Pancreas (tissue), 10 donors: ENCODE measurements at places on chromosomes 7 and 10. TPM values are rescaled to one million over a fixed set of nuclear protein-coding genes. Genes with fewer than 3 reads are reported as not detected.

SLC13A1 gene
- total RNA-seq = 0.09 TPM

- DNase-seq = no peak
Measured at GRCh38 chr10:113879691-113880090, 25.2 kb downstream of the NHLRC2 start.

DNA sequence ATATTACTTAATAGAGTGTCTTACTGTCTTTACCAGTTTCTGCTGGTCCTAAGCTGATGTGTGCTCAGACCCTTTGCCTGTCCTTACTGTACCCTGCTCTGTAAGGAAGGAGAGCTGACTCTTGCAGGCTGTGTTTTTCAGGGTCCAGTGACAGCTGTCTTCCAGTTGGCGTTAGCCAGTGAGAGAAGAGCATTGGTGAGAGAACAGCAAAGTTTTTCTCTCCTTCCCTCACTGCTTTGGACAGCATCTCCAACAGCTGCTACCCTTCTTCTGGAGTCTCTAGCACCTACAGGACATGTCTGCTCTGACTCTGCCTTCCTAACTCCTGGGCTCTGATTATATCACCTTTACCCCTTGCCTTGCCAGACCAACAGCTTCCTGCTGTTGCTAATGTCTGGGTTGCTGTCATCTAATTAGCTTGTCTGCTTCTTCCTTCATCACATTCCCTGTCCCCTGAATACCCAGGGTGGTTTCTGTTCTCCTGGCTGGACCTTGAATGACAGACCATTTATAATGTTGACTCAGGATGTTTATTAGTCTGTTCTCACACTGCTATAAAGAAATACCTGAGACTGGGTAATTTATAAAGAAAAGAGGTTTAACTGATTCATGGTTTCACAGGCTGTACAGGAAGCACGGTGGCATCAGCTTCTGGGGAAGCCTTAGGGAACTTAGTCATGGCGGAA is 23.5 kb upstream of the PANK1 start:
- no peak for DNase-seq

GRCh38 chr7:13047061-13047460 is 359.6 kb downstream of the ARL4A start:
- DNase-seq = no peak

GRCh38 chr10:6396652-6397051 is 183.4 kb downstream of the PRKCQ start:
- DNase-seq = no peak

EVX1 gene
- not detected for total RNA-seq

KIAA1217 gene
- total RNA-seq = 23.3 TPM

- DNase-seq = no peak
Measured at GRCh38 chr7:101094376-101094775, 9.1 kb downstream of the TRIM56 start.

- DNase-seq = no peak
Measured at GRCh38 chr10:7526017-7526400, 115.2 kb upstream of the SFMBT2 start.

CCL26 gene
- total RNA-seq = not detected

DNA sequence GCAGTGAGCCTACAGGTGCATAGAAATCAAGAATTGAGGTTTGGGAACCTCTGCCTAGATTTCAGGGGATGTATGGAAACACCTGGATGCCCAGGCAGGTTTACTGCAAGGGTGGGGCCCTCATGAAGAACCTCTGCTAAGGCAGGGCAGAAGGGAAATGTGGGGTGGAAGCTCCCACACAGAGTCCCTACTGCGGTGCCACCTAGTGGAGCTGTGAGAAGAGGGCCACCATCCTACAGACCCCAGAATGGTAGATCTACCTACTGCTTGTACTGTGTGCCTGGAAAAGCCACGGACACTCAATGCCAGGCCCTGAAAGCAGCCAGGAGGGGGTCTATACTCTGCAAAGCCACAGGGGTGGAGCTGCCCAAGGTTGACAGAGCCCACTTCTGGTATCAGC is 533.5 kb downstream of the GPAM start:
- DNase-seq = no peak

GPRIN2 gene
- total RNA-seq = 3.7 TPM

DNA sequence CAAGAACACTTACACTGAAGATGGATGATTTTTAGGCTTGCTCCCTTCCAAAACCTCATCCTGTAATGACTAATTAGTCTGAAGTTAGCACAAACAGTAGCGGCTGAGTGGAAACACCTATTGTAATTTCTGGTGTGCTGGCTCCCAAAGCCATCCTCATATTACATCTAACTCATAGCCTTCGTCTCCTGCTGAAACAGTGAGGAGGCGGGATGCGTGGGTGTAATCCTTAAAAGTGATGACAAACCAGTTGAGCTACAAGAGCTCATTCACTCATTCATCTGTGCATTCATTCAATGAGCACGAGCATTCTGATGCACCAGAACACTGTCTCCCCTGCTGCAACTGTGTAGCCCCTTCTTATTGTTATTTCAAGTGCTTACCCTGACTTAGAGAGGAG is 235.3 kb downstream of the CALN1 start:
- DNase-seq = no peak

GRCh38 chr7:123499211-123499970 is 35.0 kb downstream of the IQUB start:
- no peak for DNase-seq

DNA sequence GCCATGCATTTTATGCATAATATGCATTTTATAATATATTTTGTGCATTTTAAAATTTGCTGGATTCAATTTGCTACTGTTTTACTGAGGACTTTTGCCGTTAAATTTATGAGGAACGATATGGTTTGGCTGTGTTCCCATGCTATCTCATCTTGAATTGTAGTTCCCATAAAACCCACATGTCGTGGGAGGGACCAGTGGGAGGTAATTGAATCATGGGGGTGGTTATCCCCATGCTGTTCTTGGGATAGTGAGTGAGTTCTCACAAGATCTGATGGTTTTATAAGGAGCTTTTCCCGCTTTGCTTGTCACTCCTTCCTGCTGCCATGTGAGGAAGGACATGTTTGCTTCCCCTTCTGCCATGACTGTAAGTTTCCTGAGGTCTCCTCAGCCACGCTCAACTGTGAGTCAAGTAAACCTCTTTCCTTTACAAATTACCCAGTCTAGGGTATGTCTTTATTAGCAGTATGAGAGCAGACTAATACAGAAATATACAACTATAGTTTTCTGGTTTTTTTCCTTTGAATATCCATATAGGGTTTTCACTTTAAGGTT is 201.4 kb upstream of the SH2B2 start:
- DNase-seq = no peak

GRCh38 chr10:133258066-133258817 is 18.4 kb downstream of the ADAM8 start:
- peak; percentile 68 for DNase-seq

DNA sequence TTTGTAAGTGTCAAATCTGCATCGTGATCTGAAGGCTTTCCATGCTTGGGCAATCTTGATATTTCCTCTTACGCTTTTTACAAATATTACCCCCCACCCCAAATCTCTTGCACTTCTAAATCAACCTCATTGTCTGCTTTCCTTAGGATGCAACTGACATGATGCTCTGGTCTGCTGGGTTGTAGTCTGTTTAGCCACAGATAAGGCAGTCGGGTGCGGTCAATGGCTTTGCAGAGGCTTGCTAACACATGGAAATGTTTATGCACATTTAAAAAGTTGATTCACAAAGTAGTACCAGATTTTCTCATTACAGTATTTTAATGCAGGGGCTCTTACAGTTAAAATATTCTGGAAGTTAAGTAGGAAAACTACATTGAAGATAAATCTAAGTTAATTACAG is 172.5 kb downstream of the BAMBI start:
- DNase-seq = no peak

GRCh38 chr10:48214716-48215485 is 59.6 kb downstream of the FRMPD2 start:
- no peak for DNase-seq

DNA sequence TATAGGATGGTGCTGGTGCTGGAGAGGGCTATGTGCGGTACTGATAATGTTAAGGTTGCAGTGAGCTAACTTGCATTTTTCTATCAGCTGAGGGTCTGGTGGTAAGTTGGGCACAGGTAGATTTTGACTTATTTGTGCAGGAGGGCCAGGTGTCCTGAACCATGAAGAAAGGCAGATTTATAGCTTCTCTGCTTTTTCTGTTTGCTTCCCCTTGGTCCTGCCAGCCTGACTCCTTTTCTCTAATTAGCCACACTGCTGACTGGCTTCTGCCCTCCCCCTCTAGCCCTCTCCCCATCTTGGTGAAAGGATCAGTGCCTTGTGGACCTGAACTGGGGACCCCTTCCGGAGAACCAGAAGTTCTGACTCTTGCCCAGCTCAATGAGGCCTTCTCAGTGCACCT is 40.8 kb upstream of the STEAP4 start:
- no peak for DNase-seq

GIMAP6 gene
- total RNA-seq = 4.6 TPM

DNA sequence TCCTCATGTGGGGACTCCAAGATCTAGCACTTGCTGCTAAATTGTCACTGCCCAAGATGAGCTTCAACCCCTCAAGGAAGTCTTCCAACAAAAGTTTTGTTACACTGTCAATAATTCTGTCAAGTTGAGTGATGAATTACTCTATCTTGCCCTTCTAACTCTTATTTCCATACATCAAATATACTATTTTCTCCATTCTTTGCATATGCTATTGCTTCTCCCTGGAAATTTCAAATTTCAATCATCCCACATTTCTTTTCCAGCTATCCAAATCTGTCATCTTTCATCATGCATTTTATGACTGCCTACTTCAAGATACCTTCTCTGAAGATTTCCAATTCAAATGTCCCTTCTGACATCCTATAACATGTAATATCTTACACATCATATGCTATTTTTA is 175.2 kb upstream of the KCND2 start:
- no peak for DNase-seq

DNA sequence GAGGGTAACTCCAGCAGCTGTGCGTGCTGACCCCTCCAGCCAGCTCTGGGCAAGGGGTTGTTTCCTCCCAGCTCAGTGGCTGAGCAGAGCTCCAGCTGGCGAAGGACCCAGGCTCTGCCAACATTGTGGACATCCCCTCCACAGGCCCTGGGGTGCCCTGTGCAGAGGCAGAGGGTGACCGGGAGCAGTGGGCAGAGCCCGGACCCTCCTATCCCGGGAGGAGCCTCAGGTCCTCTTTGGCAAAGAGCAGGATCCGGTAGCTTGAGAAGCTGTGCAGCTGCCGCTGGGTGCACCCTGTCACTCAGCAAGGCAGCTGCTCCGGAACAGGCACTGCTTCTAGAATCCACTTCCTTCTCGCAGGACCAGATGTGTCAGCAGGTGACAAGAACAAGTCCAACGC is 175.9 kb downstream of the EBF3 start:
- DNase-seq = no peak

WEE2 gene
- 0.19 TPM for total RNA-seq

DNA sequence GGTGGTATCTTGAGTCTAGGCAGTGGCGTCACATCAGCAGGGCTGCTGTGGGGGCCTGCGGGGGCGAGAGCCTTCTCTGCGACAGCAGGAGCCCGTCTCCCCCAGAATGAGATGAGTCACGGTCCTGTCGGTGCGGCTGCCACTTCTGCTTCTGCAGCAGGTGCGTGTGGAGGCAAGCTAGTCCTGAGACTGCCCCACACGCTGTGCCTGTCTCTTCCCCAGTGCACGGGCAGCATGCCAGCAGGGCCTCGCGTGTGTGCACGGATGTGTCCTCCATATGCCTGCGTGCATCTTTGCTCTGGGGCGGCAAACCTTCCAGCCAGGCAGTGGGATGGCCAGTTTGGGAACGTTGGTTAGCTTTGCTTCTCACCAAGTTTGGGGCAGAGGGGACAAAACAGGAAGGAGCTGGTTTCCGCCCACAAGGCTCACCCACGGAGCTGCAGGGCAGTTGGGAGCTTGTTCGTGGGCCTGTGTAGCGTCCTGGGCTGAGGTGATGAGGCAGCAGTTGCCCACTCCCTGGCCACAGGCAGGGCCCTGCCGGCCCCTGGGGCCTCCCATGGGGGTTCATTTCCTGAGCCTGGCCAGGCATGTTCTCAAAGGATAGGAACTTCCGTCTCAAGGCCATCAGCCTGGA is 60.8 kb upstream of the PPIF start:
- DNase-seq = no peak

GRCh38 chr10:65827359-65827758 is 1098.5 kb upstream of the LRRTM3 start:
- no peak for DNase-seq

GRCh38 chr7:130365511-130366441 is 14.5 kb upstream of the CPA1 start:
- no peak for DNase-seq

DNA sequence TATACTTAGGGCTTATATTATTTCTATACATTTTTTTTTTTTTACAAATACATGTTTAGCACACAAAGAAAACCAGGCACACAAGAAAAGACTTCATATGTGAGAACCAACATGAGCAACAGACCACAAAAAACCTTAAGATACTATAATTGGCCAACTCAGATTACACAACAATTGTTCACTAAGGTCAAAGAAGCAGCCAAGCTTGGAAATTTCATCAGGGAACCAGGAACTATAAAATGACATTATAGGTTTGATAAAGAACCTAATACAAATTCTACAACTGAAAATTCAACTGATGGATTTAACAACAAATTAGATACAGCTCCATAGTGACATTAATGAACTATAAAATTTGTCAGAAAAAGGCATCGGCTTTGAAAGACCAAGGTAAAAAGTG is 4.4 kb upstream of the LUC7L2 start:
- no peak for DNase-seq

DNA sequence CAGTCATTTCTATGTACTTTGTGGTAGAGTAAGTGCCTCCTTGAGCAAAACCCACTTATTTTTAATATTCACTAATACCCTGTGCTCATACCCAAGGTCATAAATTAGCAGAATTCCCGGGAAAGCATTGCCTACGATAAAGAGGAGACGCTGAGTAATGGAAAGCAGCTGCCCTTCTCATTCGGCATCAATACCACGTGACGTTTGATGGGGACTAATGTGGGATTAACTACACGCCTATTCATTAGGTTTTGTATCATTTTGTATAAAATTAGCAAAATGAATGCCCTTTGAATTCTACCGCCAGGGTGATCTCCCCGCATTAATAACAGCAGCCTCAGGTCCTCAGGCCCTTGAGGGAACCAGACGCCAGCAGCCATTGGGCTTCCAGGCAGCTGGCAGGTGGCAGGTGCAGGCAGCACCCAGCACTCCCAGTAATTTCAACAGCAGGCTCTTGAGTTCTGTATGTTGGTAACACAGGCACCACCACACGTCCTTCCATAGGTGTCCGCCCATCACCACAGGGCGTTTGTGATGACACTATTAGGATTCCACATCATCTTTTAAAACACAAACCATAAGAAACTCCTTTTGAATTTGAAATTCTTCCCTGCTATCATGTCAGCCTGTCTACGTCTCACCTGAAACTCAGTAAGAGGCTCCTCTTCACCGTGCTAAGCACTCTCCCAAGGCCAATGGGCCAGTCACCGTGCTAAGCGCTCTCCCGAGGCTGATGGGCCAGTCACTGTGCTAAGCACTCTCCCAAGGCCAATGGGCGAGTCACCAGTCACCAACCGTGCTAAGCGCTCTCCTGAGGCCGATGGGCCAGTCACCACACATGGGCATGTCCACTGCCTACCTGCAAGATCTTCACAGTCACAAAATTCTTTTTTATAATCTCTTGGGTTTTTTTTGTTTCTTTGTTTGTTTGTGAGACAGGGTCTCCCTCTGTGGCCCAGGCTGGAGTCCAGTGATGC is 509.4 kb downstream of the PTPRN2 start:
- no peak for DNase-seq

PCLO gene
- total RNA-seq = 3.1 TPM
